ENCODE measurements at places on chromosomes 1 and 21. TPM values are rescaled to one million over a fixed set of nuclear protein-coding genes. Genes with fewer than 3 reads are reported as not detected.

Gene PTPN14
- 26.4 TPM for total RNA-seq

Gene LINGO4
- not detected for total RNA-seq

Gene TRIM45
- 8.7 TPM for total RNA-seq

Gene AMY1C
- total RNA-seq, result not detected

Gene ZC3H12A
- total RNA-seq, result 1.9 TPM

Gene SIK1
- 49.3 TPM for total RNA-seq

All from camera-type eye (tissue), 1 donor.